ENCODE measurements at places on chromosomes 12 and 14.

DNA sequence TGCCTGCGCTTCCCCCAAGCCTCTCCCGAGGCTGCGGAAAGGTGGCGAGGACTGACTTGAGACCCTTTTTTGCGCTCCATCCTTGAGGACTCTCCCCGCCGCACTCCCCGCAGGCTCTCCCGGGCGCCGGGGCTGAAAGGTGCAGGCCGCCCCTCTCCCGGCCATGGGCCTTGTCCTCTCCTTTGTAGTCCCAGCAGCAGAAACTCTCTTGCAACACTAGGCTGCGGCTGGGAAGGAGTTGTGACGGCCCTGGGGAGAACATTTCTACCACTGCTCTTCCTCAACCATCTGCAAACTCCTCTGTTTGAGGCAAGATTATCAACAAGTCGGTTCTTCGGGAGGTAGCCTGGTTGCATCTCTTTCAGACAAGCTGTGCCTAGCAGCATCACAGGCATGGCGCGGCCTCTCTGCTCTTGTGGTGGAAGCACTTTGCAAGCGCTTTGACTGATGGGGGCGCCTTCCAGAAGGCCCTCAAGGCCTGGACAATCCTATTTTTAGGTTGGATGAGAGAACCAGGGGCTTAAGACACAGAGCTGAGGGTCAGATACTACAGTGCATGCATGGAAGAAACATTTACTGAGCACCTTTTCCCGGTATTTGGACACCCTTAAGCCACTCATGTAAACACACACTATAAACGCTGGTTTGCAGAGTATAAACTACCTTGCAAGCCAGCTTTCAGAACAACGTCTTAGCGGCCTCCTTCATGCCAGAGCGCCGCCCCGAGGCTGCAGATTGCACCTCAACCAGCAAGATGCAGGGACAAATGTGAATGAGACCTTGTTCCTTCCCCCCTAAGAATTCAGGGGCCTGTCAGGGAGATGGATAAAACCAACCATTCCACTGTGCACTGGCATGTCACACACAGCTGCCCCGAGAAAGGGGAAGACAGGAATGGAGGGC is 1.2 kb upstream of the PRIMA1 start:
- no peak for DNase-seq

DNA sequence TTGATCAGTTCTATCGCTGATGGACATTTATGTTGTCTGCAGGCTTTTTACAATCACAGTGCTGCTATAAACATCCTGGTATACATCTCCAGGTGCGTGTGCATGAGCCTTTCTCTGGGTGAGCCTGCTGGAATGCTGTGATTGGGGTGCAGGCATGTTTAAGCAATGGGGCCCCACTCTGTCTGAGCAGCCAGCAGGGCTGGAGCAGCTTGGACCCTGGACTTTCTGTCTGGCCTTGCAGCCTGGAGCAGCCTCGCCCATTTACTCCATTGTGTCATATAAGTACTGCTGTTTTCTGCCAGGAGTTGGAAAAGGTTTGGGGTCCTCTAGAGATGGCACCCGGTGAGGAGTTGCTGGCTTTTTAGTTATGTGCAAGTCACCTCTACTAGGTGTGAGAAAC is 199.0 kb downstream of the KIF26A start:
- DNase-seq, result no peak

DNA sequence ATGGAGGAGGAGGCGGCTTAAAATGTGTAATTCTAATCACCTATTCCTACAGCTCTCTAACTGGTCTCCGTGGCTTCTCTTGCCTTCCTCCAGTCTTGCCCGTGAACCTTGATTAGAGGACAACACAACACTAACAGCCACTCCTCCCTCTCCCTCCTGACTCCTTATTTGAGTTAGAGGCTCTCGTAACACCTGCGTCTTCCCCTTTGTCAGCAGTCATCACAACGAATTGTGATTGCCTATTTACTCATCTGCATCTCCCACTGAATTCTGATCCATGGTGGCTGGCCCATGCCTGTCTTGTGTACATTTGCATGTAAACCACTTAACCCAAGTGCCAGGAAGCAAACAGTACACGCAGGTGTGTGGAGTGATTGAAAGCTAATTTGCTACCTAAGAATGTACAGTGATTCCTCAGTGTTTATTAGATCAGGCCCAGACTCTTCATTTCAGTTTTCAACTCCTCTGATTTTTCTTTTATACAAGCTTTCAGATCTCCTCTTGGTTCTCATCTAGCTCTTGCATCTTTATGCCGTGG is 154.5 kb downstream of the MON2 start:
- no peak for DNase-seq

DNA sequence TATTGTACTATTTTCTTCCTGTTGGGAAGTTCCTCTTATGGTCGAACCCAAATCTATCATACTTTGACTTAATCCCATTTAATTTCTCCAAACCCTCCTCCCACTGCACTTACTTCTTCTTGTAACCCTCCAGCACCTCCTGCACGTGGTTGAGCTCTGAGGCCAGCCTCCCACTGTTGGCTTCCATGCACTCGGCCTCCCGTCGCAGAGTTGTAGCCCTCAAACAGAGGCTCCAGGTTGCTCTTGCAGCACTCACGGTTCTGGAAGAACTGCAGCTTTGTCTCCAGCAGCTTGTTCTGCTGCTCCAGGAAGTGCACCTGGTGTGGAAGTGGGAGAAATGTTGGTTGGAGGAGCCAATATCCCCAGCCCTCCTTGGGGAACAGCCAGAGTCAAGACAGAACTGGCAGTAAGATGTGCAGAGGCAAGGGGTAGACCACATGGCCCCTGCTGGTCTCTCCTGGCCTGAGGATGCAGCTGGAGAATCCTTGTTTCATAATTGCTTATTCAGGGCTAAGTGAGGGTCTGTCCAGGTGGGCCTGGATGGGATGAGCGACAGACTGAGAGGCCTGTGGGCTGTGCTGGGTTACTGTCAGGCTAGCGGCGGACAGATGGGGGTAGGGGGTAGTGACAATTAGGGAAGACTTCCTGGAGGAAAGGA is 18.4 kb upstream of the KRT86 start:
- no peak for DNase-seq
